ENCODE measurements at places on chromosomes 16 and 17.
A peak's percentile ranks its signal among the peaks of the same experiment; 100 is the strongest.

GRCh38 chr17:28204751-28205150 lies 114.2 kb upstream of the TMEM97 start:
- DNase-seq = no peak

DNA sequence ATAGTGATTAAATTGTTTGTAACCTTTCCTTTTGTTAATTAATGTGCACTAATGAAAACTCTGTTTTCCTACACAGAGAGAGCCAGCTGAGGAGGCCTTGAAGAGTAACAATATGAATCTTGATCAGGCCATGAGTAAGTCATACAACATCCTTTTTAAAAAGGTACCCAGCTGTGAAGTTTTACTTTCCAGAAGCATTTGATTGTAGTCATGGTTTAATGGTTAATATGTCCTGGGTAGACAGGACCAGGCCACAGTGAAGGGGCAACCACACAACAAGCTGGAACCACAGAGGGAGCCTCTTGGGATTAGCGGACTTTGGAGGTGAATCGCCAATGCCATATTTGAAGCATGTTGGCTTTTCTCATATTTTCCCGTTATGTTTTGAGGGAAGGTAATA lies 55.6 kb downstream of the TMC6 start:
- DNase-seq = no peak

GRCh38 chr17:349666-350065 lies 2.9 kb downstream of the RPH3AL start:
- DNase-seq = no peak

- DNase-seq = peak; percentile 94
Observed at GRCh38 chr17:72580321-72581127, 459.7 kb downstream of the SOX9 start.

DNA sequence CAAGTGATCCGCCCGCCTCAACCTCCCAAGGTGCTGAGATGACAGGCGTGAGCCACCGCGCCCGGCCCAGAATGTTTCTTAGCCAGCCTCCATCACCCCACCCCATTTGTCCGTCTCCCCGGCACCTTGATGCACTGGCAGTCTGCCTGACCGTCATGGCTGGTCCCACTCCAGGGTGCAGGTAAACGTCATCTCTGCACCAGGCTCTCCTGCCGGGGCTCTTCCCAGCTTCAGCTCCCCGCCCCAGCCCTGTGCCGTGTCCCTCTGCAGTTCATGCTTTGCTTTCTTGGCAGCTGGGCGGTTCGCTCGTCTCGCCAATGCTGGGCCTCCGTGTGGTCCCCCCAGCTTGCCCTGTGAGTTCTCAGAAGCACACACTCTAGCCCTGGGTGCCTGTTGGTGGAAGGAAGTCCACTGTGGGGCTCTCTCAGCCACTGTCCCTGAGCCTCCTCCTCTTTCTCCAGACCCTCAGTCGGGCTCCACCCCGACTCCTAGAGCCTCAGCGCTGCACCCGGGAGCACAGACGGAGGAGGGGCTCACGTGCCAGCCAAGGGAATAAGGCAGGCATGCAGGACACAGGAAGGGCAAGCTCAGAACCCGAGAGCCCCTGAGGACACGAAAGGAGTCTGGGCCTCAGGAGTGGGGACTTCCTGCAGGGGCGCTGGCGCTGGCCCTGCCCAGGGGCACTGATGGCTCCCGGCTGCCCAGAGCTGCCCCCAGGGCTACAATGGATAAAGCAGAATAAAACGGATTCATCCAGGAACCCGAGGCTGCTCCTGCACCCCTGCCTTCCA lies 12.0 kb downstream of the HS3ST6 start:
- DNase-seq = no peak

- no peak for DNase-seq
Observed at GRCh38 chr17:81656118-81656743, at the start of gene PDE6G. Gene PDE6G, minus strand, starts transcription at chr17:81656542. Its CDS starts 3,237 bp downstream, at chr17:81653305.

Data from NCI-H2081 (cell line).